Esophagus squamous epithelium (tissue), 5 donors: ENCODE measurements at places on chromosomes 4 and X.
A peak's percentile ranks its signal among the peaks of the same experiment; 100 is the strongest.

DNA sequence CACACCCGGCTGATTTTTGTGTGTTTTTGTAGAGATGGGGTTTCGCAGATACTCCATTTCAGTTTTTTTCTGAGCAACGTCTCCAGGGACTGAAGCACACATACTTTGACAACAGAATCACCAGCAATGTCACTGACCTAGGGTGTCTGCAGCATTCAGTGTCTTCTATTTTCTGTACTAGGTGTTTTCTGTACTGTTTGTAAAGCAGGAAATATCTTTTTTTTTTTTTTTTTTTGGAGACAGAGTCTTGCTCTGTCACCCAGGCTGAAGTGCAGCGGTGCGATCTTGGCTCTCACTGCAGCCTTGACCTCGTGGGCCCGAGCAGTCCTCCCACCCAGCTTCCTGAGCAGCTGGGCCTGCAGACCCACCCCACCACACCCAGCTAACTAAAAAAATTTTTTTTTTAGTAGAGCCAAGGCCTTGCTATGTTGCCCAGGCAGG is 8.9 kb downstream of the ADD1 start:
- no peak overlapping the region for H3K27ac ChIP-seq
- H3K4me3 ChIP-seq: no peak overlapping the region
- DNase-seq: no peak

DNA sequence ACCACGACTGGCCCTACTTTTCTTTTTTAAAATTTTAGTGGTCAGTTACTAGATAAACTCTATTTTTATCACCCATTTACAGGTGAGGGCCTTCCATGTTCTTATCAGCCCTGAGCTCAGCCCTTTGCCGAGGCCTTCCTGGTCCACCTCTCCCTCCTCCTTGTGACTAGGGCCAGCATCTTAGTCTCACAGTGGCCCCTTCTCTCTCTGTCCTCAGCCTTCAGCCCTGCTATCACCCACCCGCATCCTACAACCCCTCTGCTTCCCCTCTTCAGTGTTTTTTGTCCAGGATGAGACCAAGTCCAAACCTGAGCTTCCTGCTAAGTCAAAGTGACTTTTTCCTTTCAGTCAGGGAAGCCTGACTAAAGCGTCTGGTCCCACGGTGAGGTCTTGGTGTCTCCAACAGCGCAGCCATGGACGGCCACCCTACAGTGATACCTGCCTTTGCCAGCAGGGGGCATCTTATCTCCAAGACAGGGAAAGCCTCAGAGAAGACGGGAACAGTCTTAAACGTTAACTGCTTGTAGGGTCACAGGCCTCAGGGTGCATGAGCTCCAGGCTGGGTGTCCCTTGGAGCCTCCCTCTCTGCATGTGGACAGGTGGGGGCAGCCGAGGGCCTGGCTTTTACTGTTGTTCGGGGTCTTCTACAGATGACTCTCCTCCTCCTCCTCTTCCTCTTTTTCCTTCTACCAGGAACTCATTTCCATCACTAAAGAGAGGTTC is 11.7 kb upstream of the GAGE10 start:
- no peak overlapping the region for H3K4me3 ChIP-seq
- DNase-seq: no peak
- H3K36me3 ChIP-seq: no peaks in the 10 kb centered on the region
- H3K27me3 ChIP-seq: no peaks in the 10 kb centered on the region

- no peak for DNase-seq
- H3K27me3 ChIP-seq: no peaks in the 10 kb centered on the region
- H3K36me3 ChIP-seq: no peaks in the 10 kb centered on the region
- H3K4me1 ChIP-seq: no peaks in the 10 kb centered on the region
Measured at GRCh38 chr4:66404141-66404540, 733.9 kb upstream of the EPHA5 start.

DNA sequence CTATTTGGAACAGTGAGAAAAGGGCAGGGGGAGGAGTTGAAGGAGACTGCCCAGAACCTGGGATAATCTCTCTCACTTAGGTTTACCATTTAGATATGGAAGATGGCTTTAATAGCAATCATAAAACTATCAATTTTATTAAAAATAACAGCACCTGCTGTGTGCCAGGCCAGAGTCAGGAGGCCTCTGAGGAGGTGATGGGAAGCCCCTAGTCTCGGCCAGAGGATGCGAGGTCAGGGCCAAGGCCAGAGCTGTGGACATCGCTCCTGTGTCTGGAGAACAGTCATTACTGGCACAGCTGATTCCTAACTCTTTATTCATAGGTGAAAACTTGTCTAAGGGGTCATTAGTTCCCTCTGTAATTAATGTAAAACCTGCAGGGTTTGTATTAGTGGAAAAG is 4.2 kb upstream of the IQSEC2 start:
- no peak overlapping the region for H3K4me3 ChIP-seq
- no peak overlapping the region for H3K27ac ChIP-seq
- DNase-seq: no peak
- peaks cover 16% of the 10 kb centered on the region for H3K4me1 ChIP-seq
- H3K27me3 ChIP-seq: no peaks in the 10 kb centered on the region

DNA sequence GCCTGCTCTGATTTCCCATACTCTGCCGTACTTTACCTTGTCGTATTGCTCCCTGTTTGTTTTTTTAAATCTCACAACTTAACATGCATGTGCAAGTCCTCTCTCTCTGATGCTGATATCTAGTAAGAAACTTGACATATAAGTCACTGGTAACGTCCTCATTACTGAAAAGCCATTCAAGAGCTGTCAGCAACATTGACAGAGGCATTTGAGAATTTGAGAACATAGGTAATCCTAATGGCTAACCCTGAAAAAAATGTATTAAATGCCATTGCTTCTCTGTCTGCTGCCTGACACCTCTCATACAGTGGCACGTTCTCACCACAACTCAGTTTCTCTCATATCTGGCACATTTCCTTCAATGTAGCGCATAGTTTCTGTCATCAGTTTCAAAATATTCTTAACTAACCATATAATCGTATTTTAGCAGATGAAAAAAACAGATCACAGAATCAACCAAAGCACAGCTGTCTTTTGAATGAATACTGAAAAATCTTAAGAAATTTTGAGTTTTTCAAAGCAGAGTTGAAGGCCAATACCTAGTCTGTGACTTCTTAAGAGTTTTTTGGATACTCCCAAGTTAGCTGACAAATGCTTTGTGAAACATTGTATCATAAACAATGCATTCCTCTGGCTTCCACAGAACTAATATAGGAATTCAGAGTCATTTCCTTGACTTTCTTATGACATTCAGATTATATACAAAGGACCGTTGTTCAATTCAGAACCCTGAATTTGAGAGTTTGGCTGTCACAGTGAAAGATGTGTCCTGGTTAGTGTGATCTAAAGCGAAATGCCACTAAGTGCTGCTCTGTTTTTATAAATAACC is 996.4 kb downstream of the C4orf33 start:
- H3K36me3 ChIP-seq: no peaks in the 10 kb centered on the region
- no peak overlapping the region for H3K27ac ChIP-seq
- DNase-seq: no peak
- H3K4me1 ChIP-seq: no peaks in the 10 kb centered on the region
- H3K27me3 ChIP-seq: no peaks in the 10 kb centered on the region
- no peak overlapping the region for H3K4me3 ChIP-seq

DNA sequence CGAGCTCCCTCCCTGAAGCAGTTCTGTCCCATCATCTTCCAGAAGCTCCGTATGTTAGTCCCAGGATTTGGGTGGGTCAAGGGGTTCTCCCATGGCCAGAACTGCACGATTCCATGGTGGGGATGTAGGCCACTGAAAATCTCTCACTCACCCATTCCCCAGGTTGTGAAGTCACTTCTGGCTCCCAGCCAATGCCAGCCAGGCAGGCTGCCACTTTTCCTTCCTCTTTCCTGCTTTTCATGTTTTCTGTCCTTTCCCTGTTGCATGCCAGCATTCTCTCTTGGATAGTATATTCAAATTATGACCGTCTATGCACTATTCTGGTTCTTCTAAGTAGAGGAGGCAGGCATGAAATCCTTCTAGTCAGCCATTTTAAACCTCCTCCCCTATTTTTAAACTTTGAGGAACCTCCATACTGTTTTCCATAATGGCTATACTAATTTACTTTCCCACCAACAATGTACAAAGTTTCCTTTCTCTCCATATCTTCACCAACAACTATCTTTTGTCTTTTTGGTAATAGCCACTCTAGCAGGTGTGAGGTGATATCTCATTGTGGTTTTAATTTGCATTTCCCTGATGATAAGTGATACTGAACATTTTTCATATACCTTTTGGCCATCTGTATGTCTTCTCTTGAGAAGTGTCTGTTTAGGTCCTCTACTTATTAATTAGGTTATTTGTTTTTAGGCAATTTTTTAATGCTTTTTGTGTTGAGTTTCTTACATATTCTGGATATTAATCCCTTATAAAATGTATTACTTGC is 182.1 kb upstream of the TET2 start:
- H3K27me3 ChIP-seq: no peaks in the 10 kb centered on the region
- DNase-seq: no peak
- H3K4me1 ChIP-seq: peaks cover 13% of the 10 kb centered on the region
- H3K4me3 ChIP-seq: no peak overlapping the region

- no peak overlapping the region for H3K27ac ChIP-seq
- H3K27me3 ChIP-seq: no peaks in the 10 kb centered on the region
- H3K36me3 ChIP-seq: no peaks in the 10 kb centered on the region
- no peak for DNase-seq
Measured at GRCh38 chr4:20580907-20581306, 119.4 kb upstream of the PACRGL start.

- no peak for DNase-seq
- no peak overlapping the region for H3K27ac ChIP-seq
- H3K4me1 ChIP-seq: no peaks in the 10 kb centered on the region
Measured at GRCh38 chr4:23972805-23973204, 83.0 kb upstream of the PPARGC1A start.

- no peaks in the 10 kb centered on the region for H3K27me3 ChIP-seq
- no peaks in the 10 kb centered on the region for H3K36me3 ChIP-seq
Measured at GRCh38 chrX:47514533-47515235, 31.7 kb upstream of the ZNF41 start.

DNA sequence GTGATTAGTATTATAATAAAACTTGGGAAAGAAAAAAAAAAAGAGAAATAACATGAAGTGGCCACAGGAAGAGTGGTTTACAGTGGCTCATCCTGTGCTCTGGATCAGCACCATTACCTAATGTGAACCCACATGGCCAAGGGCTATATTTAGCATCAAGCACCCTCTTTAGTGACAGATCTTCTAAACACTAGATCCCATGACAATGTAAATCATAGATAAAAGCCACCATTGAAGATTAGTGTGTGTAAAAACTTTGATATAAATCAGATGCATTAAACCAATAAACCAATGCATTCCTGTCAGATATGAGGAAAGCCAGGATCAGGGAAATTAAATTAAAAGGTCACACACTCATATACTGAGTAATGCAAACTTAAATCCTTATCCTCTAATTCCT is 400.6 kb upstream of the MAGEB18 start:
- no peaks in the 10 kb centered on the region for H3K36me3 ChIP-seq
- H3K27me3 ChIP-seq: no peaks in the 10 kb centered on the region
- no peak overlapping the region for H3K4me3 ChIP-seq
- H3K4me1 ChIP-seq: no peaks in the 10 kb centered on the region
- DNase-seq: no peak

GRCh38 chrX:13373027-13373426 is 53.2 kb upstream of the ATXN3L start:
- no peak overlapping the region for H3K4me3 ChIP-seq
- DNase-seq: no peak
- H3K36me3 ChIP-seq: no peaks in the 10 kb centered on the region
- H3K27ac ChIP-seq: peak overlapping the region; percentile 60
- peaks cover 7% of the 10 kb centered on the region for H3K4me1 ChIP-seq

DNA sequence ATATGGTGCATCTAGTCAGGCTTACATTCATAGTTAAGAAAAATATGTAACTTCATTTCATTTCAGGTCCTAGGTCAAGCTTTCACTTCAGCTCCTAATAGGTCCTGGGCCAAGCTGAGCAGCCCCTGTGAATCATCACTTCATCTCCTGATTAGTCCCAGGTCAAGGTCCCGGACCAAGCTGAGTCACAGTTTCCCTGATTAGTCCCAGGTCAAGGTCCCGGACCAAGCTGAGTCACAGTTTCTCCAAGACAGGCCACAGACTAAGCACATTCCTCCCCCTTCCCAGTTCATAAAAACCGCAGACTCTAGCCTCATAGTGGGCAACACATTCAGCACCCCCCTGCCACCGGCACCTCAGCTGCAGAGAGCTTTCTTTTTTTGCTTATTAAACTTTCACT is 1331.8 kb downstream of the PCDH19 start:
- H3K36me3 ChIP-seq: no peaks in the 10 kb centered on the region
- no peaks in the 10 kb centered on the region for H3K27me3 ChIP-seq
- no peak for DNase-seq
- no peaks in the 10 kb centered on the region for H3K4me1 ChIP-seq
- no peak overlapping the region for H3K4me3 ChIP-seq

DNA sequence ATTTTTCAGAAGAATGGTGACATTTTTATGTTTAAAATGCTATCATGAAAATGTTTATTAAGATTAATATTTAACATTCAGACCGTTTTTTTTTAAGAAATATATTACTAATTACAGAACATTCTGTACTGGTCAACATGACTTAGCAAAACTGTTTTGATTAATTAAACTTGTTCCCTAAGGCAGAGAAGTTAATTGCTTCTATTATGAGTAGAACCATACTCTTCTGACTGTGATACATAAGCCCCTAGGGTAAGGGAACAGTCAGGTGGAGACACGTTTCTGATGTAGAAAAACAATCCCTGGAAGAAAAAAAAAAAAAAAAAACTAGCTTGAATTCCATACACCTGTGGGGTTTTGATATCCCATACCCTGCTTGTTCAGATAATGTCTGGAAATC is 97.4 kb downstream of the GPM6A start:
- no peaks in the 10 kb centered on the region for H3K36me3 ChIP-seq
- no peak overlapping the region for H3K4me3 ChIP-seq
- no peak for DNase-seq
- H3K27ac ChIP-seq: no peak overlapping the region
- no peaks in the 10 kb centered on the region for H3K4me1 ChIP-seq

GRCh38 chrX:140724736-140725135 is 15.2 kb downstream of the LINC00632 start:
- no peak overlapping the region for H3K4me3 ChIP-seq
- no peaks in the 10 kb centered on the region for H3K27me3 ChIP-seq
- H3K36me3 ChIP-seq: no peaks in the 10 kb centered on the region

GRCh38 chr4:40575846-40576245 is 53.8 kb downstream of the RBM47 start:
- peak overlapping the region; percentile 82 for H3K27ac ChIP-seq
- no peaks in the 10 kb centered on the region for H3K36me3 ChIP-seq
- no peak for DNase-seq
- peaks cover 5% of the 10 kb centered on the region for H3K4me1 ChIP-seq

- H3K27me3 ChIP-seq: no peaks in the 10 kb centered on the region
- H3K4me3 ChIP-seq: no peak overlapping the region
- DNase-seq: no peak
Measured at GRCh38 chrX:145803508-145803907, 14.1 kb upstream of the SLITRK2 start.

GRCh38 chr4:87783781-87784180 is 15.6 kb upstream of the IBSP start:
- H3K4me3 ChIP-seq: no peak overlapping the region
- H3K27ac ChIP-seq: no peak overlapping the region
- H3K4me1 ChIP-seq: no peaks in the 10 kb centered on the region
- no peak for DNase-seq
